ENCODE measurements at places on chromosomes 3 and 15. TPM values are rescaled to one million over a fixed set of nuclear protein-coding genes. Genes with fewer than 3 reads are reported as not detected.

The PEX11A gene
- total RNA-seq = 3.1 TPM

The UCN2 gene
- not detected for total RNA-seq

- DNase-seq = no peak
These were observed 53.0 kb upstream of the CGNL1 start for GRCh38 chr15:57323299-57323805.

GRCh38 chr3:169072494-169072893 is 591.0 kb downstream of the MECOM start:
- no peak for DNase-seq

DNA sequence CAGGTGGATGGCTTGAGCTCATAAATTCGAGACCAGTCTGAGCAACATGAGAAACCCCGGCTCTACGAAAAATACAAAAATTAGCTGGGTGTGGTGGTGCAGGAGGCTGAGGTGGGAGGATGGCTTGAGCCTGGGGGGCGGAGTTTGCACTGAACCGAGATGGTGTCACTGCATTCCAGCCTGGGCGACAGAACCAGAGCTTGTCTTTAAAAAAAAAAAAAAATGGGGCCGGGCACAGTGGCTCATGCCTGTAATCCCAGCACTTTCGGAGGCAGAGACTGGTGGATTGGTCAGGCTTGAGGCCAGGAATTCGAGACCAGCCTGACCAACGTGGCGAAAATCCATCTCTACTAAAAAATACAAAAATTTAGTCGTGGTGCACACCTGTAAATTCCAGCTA is 64.0 kb downstream of the TMEM44 start:
- no peak for DNase-seq

DNA sequence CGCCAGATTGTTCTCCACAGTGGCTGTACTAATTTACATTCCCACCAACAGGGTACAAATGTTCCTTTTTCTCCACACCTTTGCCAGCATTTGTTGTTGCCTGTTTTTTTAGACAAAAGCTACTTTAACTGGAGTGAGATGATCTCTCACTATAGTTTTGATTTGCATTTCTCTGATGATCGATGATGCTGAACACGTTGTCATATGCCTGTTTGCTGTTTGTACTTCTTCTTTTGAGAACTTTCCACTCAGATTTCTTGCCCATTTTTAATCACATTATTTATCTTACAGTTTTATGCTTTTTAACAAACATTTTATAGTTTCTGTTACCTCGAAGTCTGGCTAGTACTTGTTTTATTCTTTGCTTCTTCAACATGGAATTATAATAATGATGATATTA is 643.7 kb upstream of the ALCAM start:
- DNase-seq = no peak

GRCh38 chr15:34655326-34655725 is 71.9 kb upstream of the GOLGA8B start:
- DNase-seq = no peak

Measured in natural killer cell (primary cell).